ENCODE measurements at places on chromosomes 2 and 18. TPM values are rescaled to one million over a fixed set of nuclear protein-coding genes. Genes with fewer than 3 reads are reported as not detected.

GRCh38 chr2:153873052-153874048 is 1.6 kb downstream of the GALNT13 start:
- peak; percentile 26 for DNase-seq

GRCh38 chr18:22257022-22257543 is 87.7 kb downstream of the GATA6 start:
- DNase-seq = no peak

DNA sequence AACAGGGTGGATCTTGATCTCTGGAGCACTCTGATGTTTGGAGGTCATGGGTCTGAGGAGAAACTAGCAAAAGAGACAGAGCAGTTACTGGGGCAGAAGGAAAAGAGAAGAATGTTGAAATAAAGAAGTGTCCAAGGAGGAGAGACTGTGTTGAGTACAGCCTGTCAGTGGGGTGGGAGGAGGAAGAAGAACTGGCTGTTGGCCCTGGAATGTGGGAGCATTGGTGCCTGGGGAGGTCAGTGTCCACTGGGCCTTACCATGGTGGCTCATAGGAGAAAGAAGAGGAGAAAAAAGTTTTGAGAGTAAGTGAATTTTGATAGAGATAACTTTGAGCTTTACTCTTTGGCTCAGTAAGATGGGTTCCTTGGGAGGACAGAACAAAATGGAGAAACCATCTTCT is 499.0 kb downstream of the TXNL1 start:
- DNase-seq = no peak

DNA sequence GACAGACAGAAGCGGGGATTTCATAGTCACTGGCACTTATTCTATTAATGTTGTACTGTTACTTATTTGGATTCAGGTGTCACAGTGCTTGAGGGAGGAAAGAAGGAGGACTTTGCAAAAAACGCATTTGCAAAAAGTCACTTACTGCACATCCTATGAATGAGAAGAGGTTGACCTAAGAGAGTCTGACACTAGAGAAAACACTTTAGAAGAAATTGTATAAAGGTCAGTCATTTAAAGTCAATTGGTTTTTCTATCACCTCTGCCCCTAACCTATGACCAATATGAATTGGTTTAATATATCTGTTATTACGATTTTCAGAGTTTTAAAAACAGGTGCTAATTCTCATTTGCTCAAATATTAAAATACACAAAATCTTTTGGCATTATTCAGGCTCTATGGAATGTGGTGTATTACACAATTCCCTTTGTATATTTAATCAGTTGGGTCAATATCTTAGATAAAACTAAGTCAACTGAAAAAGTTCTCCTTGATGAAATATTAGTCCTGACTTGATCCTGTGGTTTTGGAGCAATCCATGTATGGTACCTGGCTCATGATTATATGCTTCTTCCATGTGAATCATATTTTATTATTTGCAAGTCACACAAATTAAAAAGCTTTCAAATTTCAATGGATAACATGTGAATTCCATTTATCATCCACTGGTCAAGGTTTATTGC is 157.4 kb downstream of the CDH2 start:
- DNase-seq = no peak

BIN1 gene
- 33.9 TPM for total RNA-seq

- DNase-seq = no peak
Measured at GRCh38 chr2:111139637-111140317, 19.1 kb downstream of the BCL2L11 start.

DNA sequence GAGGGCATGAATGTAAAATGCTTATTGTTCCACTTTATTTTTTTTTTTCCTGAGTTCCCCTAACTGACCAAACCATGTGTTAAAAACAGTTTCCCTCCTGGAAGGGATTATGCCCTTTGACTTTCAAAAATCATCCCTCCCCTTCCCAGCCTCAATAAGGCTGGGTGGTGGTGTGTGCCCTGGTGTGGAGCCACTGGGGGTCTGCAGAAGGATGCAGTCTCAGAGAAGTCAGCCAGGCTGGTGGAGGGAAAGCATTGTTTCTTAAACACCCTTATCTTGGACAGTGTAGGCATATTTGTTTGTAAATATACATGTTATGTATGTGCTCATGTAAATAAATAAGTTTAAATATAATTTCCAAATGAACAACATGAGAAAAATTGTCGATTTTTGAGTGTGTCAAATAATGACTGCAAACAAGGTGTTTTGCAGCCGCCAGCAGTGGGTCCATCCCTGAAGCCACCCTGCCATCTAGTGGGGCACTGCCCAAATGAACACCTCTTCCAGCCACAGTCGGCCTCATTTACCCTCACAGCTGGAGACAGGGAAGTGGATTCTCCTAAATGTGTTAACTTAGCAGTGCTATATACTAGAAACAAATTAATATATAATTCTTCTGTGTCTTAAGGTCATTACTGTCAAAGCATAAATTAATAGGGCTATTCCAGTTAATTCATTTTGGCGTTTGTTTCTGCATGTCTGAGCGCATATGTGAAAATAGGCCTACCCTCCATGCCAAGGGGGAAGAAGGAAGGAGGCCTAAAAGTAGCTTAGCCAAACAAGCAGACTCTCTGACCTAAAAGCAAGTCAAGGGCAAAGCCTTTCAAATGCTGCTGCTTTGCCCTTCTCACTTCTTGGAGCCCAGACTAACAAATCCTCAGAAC is 209.6 kb upstream of the PIK3C3 start:
- DNase-seq = no peak

- no peak for DNase-seq
Measured at GRCh38 chr2:20862850-20863249, 39.9 kb upstream of the LDAH start.

GRCh38 chr2:135037831-135038230 is 9.4 kb downstream of the MAP3K19 start:
- DNase-seq = no peak

DNA sequence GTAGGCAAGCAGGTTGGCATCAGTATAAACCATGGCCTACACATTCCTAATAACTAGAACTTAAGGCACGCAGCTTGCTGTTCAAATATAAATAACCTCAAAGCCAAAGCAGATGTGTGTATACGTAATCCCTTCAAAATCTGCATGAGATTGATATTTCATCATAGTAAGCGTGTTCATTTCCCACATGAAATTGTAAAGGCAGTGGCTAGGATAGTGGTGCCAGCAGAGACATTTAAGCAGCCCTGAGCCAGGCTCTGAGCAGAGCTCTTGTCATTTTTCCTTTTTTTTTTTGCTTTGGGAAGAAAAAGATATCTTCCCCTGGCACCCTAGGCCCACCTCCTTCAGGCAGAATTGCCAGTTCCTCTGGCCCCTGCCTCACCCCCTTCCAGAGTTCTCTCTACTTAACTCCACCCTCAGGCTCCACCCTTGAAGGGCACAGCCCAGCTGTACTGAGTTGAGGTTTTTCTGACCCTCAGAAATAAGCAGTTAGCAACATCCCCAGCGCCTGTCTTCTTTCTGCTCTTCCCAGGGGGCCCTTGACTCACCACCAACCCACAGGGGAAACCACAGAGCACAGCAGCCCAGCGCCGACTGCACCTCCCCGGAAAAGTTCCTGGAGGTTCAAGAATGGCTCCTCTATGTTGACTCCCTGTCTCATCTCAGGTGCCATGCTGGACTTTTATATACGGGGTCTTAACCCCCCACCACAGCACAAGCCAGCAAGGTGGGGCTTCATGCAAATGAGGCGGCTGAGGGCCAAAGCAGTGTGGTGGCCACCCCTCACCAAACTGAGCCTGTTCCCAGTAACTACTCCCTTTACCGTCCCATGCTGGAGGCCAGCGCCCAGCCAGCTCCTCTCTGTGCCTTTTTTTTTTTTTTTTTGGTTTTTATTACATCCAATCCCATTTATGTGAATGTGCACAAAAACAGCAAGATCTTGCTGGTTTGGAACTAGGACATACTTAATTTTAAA is 84.7 kb downstream of the EHD3 start:
- DNase-seq = peak; percentile 46
